ENCODE measurements at places on chromosomes 2 and 18.

- no peak for DNase-seq
Measured at GRCh38 chr2:30428827-30429461, 18.1 kb upstream of the LCLAT1 start.

DNA sequence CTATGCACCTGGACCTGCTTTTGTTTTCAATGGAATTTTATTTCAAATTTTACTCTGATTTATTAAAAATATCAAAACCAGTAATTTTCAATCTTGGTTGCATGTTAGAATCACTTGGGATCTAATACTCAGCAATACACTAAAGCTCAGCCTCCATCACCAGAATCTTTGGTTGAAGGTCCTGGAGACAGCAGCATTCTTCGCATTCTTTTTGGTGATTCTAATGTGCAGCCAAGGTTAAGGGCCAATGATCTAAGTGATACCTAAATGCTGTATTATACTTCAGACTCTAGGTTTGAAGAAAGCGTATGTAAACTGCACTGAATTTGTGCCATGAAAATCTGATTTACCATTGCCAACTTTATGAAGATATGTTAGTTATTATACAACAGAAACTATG is 493.1 kb downstream of the XIRP2 start:
- no peak for DNase-seq

GRCh38 chr2:160471950-160472349 is 21.7 kb downstream of the RBMS1 start:
- no peak for DNase-seq

- DNase-seq: no peak
Measured at GRCh38 chr2:240886678-240887609, 9.0 kb downstream of the MAB21L4 start.

DNA sequence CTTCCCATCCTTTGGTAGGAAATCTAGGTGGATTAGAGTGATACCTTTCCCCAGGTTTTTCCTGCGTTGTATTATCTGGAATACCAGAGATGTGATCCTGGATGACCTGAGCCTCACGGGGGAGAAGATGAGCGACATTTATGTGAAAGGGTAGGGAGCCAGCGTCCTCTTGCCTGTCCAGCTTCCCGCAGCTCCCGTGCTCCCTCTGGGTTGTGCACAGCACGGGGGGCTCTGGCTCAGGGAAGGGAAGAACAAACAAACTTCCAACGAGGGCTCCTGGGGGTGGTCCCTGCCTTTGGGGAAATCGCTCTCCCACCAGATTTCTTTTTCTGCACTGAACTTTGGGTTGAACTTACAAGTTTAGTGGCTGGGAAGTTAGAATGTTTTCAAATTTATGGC is 215.7 kb downstream of the DYSF start:
- no peak for DNase-seq

GRCh38 chr2:229282758-229283546 is 11.9 kb upstream of the PID1 start:
- no peak for DNase-seq

GRCh38 chr2:68341583-68341982 is 21.8 kb upstream of the CNRIP1 start:
- DNase-seq: no peak

DNA sequence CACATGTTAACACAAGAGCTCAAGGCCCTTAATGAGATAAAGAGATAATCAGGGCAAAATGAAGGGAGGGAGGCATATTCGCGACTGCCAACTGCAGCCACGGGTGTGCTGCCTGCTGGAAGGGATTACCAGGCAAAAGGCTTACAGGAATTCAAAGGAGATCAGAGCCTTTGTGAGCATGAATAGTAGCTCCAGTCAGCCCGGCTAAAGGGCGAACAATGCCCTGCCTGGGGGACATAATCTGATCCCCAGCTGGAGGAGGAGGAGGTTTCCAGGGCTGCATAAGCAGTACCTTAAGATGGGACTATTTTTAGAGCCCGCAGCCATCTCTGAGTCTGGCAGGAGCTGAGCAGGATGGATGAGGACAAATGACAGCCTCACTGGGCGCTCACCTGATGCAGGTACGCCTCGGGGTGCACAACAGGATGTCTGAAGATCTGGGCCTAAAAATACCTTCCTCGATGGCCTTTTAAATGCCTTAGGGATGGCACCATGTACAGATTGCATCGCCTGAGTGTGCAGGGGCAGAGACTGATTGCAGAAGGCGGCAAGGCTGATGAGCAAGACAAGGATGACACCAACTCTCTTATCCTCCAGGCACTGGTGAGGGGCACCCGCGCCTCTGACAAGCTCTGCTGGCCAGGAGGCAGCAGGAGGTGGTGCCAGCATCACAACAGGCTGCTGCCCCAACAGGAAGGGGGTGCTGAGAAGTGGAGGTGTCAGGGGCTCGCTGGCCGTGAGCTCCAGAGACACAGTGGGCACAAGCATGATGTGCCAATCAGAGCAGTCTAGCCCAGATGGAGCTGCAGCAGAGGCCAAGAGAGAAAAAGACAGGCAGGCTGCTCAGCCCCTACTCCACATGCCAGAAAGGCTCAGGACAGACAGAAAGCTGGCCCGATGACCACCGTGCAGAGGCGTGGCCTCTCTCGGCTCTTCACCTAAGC is 111.4 kb downstream of the EIPR1 start:
- no peak for DNase-seq

GRCh38 chr2:64274399-64275173 is 130.4 kb upstream of the PELI1 start:
- DNase-seq: no peak

GRCh38 chr18:55637204-55637603 is 49.2 kb upstream of the TCF4 start:
- no peak for DNase-seq

- DNase-seq: no peak
Measured at GRCh38 chr2:239506101-239506857, 105.5 kb upstream of the HDAC4 start.

DNA sequence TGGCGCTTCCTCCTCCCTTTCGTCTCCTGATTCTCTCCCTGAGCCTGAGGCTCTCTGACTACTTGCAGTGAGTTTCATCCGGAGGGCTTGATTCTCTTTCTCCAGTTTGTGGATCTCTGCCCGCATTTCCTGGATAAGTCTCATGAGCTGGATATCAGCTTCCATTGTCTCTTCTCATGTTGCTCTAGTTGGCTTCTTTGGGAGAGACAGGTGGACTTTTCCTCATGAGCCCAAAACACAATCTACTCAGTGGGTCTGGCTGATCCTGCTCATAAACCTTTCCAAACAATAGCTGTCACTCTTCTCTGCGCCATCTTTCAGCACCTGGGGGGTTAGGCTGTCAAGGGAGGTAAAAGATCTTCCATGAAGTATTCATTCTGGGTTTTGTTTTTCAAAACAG is at the start of gene CCDC195:
Gene CCDC195 (minus strand): TSS at position 165 of the 400 bp plus-strand sequence. CDS start 0 bp downstream, at position 165.
- no peak for DNase-seq

DNA sequence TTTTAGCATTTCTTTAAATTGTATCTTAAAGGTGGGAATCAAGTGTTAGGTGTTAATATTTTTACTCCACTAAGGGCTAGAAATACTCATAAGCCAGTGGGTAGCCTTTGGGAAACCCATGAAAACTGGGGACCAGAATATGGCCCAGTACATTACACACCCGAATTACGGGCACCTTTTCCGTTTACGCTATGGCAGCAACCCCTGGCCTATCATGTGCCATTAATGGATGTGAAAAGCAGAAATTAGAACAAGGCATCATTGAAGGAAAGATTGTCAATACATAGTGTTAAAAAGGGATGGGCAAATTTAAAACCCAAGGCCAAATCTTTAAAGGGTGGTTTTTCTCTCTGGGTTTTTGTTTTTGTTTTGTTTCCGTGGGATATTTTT is 781 bp downstream of the FARP2 start:
- no peak for DNase-seq

DNA sequence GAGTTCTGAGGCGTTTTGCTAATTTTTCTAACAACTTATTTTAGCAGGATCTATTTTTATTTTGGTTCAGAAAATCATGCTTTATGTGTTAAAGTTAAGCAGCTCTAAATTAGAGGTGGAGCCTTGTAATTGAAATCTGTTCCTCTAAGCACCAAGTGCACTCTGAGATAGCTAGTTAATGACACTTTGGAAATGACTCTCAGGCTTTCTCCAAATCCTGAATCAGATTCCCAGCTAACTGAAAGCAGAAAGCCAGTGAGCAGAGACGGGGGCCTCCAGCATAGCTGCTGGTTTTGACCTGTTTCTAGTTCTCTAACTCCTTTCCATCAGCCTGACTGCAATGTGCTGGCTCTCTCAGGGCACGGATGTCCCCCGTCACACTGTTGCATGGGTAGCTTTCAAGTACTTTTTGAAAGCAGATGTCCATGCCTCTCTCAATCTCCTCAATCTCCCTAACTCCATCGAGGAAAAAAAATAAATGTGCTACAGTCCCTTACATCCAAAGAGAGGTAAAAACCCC is 326.5 kb downstream of the SATB2 start:
- no peak for DNase-seq

DNA sequence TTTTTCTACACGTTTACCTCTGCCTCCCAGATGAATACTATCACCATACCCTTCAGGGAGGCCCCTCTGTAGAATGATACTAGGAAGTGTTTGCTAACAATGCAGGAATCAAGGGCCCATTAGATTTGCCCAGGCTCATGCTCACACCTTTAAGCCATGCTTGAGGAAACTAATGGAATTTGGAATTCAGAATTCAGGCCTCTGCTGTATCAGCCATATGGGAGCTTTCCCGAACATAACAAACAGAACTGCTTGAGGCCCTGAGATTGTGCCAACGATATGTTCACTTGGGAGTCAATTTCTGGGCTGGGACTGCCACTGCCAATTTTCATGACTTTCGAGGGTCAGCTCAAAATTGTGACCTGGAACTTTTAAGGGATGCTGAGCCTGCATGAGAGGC is 282.5 kb downstream of the CLIP4 start:
- no peak for DNase-seq

GRCh38 chr2:96881349-96882195 is 11.7 kb upstream of the SEMA4C start:
- no peak for DNase-seq

DNA sequence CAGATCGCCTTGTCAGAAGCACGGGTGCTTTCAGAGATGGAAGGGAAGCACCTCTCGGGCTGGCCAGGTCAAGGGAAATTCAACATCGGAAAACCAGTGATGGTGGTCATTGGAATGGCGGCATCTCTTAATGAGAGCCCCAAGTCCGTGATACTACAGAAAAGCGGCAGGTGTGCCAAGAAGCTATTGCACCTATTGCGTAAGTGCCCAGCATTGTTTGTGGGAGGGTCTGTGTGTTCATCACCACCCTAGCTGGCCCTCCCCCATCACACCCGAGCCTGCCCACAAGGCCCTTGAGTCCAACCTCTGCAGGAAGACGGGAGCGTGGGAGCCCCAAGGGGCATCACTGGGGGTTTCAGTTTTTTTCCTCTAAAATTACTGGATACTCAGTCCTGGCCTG is 100.7 kb downstream of the DGKD start:
- no peak for DNase-seq

- no peak for DNase-seq
Measured at GRCh38 chr2:55138014-55138881, 88.0 kb upstream of the RTN4 start.

DNA sequence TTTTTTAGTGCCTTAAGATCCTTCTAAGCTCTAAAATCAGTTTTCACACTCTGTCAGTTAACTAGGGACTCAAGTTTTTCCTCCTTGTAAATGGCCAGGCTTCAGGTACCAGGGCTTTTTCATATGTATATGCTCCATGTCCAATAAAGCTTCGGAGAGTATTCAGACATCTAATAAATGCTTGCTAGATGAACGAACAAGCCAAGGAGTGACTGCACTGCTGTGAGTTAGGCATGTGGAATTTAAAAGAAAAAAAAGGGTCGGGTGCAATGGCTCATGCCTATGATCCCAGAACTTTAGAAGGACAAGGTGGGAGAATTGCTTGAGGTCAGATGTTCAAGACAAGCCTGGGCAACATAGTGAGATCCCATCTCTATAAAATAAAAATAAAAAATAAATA is 81.9 kb downstream of the CDH2 start:
- no peak for DNase-seq

GRCh38 chr2:67503066-67503795 is 106.1 kb downstream of the ETAA1 start:
- DNase-seq: no peak

DNA sequence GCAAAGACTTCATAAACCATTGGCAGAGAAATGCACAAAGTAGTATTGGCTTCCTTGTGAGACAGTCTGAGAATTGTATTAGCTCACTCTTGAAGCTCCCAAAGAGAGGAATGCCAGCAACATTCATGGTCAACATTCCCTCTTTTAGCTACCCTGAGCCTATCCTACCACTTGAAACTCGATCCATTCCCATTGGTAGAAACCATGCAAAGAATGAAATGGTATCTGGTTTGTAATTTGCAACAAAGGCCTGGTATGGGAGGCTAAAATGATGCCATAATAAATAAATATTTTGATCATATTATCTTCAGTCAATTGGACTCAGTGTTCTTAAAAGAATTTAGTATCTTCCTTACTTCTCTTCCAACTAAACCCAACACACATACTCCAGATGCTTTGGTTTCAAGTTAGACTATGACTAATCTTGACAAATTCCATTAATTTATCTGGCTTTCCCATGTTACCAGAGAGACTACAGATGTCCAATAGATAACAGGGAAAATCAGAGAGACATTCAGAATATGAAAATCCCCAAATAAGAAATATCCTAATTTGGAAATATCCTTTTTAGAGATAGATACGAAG is 102.9 kb downstream of the DHRS9 start:
- DNase-seq: no peak

DNA sequence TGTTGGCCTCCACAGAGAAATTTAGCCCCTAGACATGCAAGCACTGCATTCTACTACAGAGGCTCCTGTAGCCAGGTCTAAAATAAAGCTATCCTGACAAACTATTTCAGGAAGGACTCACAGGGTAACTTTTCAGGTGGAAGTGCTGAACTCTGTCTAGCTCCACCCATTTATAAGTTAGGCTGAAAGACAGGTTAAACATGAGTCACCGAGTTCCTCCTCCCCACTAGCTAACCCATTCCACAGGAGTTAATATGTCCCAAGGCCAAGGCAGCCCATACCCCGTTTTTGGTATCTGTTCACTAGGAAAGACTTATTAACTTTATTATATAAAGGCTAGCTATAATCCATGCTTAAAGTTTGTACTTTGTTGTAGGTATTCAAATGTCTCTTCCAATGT is 3.5 kb downstream of the CWC22 start:
- DNase-seq: no peak

DNA sequence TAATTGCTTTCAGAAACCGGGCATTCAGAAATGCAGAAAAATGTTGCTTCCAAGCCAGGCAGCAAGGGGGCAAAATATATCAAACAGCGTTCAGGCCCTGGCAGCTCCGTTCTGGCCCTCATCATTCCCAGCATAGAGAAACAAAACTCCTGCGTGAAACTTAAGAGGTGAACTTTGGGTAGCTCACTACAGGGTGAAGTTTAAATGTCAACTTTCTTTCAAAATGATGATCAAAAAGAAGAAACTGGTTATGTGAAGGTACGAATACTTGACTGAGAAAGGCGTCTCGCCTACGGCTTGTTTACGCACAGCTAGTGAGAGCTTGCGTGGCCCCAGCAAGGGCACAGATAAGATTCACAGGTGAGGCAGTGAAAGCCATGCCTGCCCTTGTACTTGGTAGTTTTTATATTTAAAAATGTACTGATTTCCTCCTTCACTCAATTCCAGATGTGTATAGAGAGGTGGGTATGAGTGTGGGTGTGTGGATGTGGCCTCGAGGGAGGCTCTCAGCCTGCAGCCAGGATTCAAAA is 127.5 kb downstream of the NFATC1 start:
- DNase-seq: peak; percentile 31

GRCh38 chr2:12399240-12399639 is 317.5 kb upstream of the TRIB2 start:
- DNase-seq: no peak

All from effector CD8-positive, alpha-beta T cell (primary cell).